Tibial nerve (tissue), 4 donors: ENCODE measurements at places on chromosomes 1 and 21.
A peak's percentile ranks its signal among the peaks of the same experiment; 100 is the strongest.

DNA sequence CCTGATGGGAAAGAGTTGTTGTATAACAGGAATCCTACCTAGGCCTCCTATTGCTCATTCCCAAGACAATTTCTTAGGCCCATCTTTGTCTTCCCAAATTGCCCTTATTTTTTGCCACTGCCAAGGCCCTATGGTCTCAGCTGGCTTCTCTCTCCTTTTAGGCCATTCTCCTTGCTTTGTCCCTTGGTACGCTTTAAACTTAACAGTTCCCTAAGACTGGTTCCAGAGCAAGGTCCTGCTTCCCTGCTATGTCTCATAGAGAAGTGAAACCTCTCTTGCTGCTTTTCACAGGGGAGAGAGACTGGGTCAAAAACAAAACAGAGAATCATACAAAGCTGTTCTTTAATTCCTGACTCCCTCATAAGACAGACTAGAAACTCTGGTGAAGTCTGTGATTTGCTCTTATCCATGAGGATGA is 77.1 kb downstream of the XCL2 start:
- DNase-seq, result no peak

- DNase-seq, result no peak
Measured at GRCh38 chr1:224739997-224740684, 124.0 kb downstream of the CNIH3 start.

GRCh38 chr21:36433059-36433709 is 46.7 kb downstream of the CLDN14 start:
- DNase-seq, result no peak

- DNase-seq, result peak; percentile 87
Measured at GRCh38 chr21:15065392-15066122, 757 bp upstream of the NRIP1 start.

- DNase-seq, result no peak
Measured at GRCh38 chr1:108884968-108885367, 8.2 kb downstream of the GPSM2 start.
